ENCODE measurements at places on chromosomes 6 and 20.

GRCh38 chr6:24778878-24779277, 4.1 kb downstream of the GMNN start:
- no peak for DNase-seq

- DNase-seq = no peak
Measured at GRCh38 chr6:143896126-143896860, 32.0 kb downstream of the ZC2HC1B start.

- peak; percentile 54 for DNase-seq
Measured at GRCh38 chr6:163459536-163459935, 45.0 kb downstream of the QKI start.

DNA sequence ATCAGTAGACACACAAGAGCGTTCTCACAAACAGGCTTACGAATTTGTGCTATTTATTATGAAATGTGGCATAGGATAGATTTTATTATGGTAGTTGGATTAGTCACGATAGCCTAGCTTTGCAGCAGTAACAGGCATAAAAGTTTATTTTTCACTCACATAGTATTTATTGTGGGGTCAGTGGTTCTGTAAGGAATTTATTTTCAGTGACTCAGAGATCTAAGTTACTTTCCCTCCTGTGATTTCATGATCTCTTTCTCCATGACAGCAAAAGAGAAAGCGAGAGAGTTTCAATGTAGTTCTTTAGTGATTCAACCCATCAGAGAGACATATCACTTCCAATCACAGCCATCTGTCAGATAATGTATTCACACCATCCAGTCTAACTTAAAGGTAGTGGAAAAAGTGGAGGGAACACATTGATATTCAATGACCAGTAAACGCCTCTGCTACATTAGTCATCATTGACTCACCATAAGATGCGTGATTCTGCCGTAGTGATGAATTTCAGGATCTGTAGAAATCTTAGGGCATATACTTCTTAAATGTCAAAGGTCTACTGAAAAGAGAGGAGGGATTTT, 605.5 kb downstream of the HDGFL1 start:
- DNase-seq = peak; percentile 80

GRCh38 chr20:47358672-47359529, 2.4 kb upstream of the ZMYND8 start:
- peak; percentile 94 for DNase-seq

DNA sequence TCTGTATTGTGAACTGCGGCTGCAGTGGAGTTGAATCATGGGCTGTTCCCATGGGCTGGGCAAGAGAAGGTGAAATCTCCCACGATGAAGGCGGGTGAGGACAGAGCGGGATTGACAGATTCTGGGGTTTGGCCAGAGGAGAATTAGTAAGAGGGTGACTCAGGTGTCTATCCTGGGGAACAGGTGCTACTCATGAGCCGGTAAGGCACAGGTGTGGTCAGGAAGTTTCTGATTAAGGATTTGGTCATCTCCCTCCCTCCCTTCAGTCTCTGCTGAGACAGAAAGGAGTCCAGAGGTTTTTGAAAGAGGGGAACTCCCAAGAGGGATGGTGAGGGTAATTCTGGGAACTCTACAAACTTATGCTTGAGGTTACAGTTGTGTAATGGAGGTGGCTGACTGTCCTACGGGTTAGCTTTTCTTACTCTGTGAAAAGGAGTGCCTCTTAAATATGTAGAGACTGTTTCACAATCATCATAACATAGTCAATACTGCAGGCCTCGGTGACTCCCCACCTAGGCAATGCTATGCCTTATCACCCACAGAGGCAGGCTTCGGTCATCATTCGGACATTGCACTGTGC, 31.5 kb downstream of the SERPINB1 start:
- peak; percentile 97 for DNase-seq

- DNase-seq = no peak
Measured at GRCh38 chr6:40678941-40679340, 91.8 kb upstream of the LRFN2 start.

DNA sequence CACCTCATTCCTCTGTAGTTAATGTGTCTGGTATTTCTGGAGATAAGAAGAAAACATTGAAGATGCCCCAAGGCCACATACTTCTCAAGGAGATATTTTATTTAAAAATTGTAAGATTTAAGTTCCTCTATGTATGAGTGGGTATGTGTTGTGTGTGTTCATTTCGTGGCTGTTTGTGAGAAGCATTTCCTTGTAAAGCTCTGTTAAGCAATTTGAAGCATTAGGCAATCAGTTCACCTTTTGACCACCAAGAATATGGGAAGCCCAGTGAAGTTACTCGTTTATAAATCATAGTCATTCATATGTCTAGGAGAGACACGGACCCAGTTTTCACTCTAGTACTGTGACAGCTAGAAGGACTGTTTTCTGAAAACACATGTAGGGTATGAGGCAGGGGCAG, 717.6 kb upstream of the MAP3K7 start:
- no peak for DNase-seq

DNA sequence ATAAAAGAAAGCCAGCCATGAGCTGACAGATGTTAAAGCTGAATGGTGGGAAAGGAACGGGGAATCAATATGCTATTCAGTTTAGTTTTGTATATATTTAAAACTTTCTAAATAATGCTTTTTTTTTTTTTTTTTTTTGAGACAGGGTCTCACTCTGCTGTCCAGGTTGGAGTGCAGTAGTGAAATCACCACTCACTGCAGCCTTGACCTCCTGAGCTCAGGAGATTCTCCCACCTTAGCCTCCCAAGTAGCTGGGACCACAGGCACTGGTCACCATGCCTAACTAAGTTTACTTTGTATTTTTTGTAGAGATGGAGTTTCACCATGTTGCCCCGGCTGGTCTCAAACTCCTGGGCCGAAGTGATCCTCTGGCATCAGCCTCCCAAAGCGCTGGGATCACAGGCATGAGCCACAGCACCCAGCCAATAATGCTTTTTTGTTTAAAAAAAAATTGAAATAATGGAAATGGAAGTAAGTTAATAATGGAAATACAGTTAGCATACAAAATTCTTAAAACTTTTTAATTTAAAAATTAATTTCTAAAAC, 19.1 kb downstream of the EPB41L2 start:
- DNase-seq = no peak

DNA sequence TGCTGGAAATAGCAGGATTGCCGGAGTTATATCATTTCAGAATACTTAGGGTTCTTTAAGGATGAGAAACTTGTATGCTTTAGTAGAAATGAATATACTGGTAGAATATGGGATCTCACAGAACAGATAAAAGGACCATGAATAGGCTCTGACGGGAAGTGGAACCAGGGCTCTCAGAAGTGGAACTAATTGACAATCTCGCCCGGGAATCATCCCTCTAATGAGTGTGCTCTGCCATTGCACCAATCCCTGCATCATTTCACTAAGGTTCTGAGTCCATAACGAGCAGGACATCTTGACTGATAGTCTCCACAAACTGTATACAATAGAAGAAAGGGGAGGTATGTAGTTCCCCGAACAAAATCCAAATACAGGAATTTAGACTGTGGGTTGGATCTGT, 150.1 kb downstream of the COL9A1 start:
- no peak for DNase-seq

Data from kidney tubule cell (primary cell).